PC-9 (cell line): ENCODE measurements at places on chromosomes 2 and 18. TPM values are rescaled to one million over a fixed set of nuclear protein-coding genes. Genes with fewer than 3 reads are reported as not detected.
A peak's percentile ranks its signal among the peaks of the same experiment; 100 is the strongest.

- DNase-seq: no peak
- no peaks in the 10 kb centered on the region for H3K27me3 ChIP-seq
- H3K4me3 ChIP-seq: no peak overlapping the region
- no peak overlapping the region for H3K27ac ChIP-seq
Observed at GRCh38 chr2:170024721-170025120, 153.2 kb upstream of the MYO3B start.

The NEURL3 gene
- 0.48 and 0.63 TPM in 2 replicates for total RNA-seq

DNA sequence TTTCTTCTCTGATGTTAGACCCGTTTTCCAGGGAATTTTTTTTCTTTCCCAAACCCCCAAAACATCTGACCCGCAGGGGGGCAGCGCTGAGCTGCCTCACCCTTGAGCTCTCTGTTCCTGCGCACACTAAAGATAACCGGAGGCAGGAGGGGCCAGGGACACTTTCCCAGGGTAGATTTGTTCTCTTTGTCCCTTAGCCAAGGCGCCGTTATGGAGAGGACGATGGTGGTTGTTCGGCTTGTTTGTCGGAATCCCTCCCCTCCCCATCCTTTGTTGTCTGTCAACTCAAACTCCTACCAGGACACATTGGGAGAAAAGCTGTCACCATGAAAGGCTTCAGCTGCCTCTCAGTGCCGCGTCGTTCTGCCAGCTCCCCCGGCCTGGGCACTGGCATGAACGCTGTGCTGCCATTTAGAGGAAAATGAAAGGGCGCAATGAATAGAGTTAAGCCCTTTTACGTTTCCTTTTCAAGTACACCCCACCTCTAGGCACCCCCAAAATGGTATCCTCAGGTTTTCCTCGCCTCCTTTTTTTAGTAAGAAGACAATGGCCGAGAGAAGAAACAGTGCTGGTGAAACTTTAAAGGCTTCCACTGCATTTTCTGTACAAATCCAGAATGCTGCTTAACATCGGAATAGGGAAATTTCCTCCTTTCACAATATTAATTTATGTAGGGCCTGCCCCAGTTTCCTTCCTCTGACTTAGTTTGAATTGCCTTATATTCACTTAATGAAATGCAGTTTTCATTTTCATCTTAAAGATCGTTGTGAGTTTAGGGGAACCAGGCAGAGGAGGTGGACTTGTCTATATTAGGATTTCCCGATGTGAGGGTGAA is 62.1 kb downstream of the RND3 start:
- H3K27ac ChIP-seq: no peak overlapping the region
- no peak overlapping the region for H3K4me3 ChIP-seq
- no peak for DNase-seq
- H3K27me3 ChIP-seq: no peaks in the 10 kb centered on the region

DNA sequence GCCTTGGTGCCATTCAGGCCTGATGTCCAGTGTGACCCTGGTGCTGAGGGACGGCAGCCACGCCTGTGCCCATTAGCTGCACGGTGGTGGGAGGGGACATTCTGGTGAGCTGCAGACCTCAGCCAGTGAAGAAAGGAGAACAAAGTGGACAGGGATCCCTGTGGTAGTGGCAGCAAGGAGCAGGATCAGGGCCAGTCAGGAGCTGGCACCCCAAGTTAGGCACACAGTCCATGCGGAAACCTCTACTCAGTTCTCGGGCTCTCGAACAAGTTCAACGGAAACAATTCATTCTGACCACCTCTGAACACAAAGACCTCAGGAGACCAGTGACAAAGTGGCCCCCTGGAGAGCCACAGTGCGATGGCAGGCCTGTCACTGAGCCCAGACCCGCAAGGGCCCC is 30.1 kb downstream of the COA5 start:
- no peaks in the 10 kb centered on the region for H3K4me1 ChIP-seq
- H3K36me3 ChIP-seq: no peaks in the 10 kb centered on the region
- H3K27me3 ChIP-seq: no peaks in the 10 kb centered on the region
- DNase-seq: no peak
- no peak overlapping the region for H3K27ac ChIP-seq

GRCh38 chr2:236955521-236956030 is 130.1 kb upstream of the COPS8 start:
- H3K27me3 ChIP-seq: peaks cover 37% of the 10 kb centered on the region
- no peak overlapping the region for H3K27ac ChIP-seq
- H3K4me3 ChIP-seq: no peak overlapping the region
- no peaks in the 10 kb centered on the region for H3K36me3 ChIP-seq
- DNase-seq: no peak

DNA sequence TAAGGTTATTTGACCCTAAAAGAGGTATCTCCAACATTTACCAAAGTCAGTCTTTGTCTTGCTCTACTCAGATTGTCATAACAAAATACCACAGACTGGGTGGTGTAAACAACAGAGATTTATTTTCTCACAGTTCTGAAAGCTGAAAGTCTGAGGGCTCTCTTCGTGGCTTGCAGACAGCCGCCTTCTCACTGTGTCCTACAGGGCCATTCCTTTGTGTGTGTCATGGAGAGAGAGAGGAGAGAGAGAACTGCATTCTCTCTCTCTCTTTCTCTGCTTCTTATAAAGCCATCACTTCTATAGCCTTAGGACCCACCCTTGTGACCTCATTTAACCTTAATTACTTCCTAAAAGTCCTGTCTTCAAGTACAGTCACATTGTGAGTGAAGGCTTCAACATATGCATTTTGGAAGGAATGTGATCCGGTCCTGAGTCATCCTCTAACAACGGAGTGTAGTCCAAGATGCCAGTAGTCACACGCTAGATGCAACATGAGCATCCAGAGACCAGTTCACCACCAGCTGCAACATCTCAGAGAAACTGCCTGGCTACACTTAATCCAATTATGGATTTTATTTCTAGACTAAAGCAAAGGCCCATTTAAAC is 130.2 kb downstream of the CD226 start:
- H3K4me3 ChIP-seq: no peak overlapping the region
- no peak overlapping the region for H3K27ac ChIP-seq
- no peaks in the 10 kb centered on the region for H3K27me3 ChIP-seq
- DNase-seq: no peak
- H3K4me1 ChIP-seq: no peaks in the 10 kb centered on the region

- peaks cover 49% of the 10 kb centered on the region for H3K4me1 ChIP-seq
- peak; percentile 30 for DNase-seq
- H3K4me3 ChIP-seq: no peak overlapping the region
- no peaks in the 10 kb centered on the region for H3K27me3 ChIP-seq
- peaks cover 7% of the 10 kb centered on the region for H3K36me3 ChIP-seq
Observed at GRCh38 chr2:10400568-10400977, 47.6 kb downstream of the ODC1 start.

The APOB gene
- not detected in 2 replicates for total RNA-seq

GRCh38 chr2:218806346-218806978 is 24.5 kb downstream of the CYP27A1 start:
- peak; percentile 88 for DNase-seq
- H3K4me1 ChIP-seq: peaks cover 20% of the 10 kb centered on the region
- H3K36me3 ChIP-seq: no peaks in the 10 kb centered on the region
- peak overlapping the region; percentile 68 for H3K27ac ChIP-seq
- no peaks in the 10 kb centered on the region for H3K27me3 ChIP-seq

DNA sequence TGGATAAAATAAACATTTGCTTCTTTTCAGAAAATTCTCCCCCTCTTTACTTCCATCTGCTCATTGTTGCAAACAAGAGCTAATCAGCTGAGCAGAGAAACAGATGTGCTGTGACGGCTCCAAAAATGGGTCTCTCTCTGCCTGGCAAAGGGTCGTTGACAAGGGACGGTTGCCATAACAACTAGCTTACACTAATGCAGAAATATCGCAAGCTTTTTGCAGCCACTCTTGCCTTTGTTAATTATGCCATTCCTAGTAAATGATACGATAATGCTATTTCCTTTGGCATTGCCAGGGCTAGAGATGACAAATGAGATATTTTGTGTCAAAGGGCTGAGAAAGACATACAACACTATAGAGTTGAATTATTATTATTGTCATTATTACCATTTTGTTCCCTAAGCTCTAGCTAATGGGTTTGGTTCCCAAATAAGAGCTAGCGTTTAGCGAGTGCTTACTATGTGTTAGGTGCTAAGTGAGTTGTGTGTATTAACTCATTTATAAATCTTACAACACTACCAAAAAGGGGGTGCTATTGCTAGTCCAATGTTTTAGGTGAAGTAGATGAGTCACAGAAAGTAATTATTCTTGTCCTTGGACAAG is 46.8 kb downstream of the MYO3B start:
- DNase-seq: no peak
- H3K27me3 ChIP-seq: no peaks in the 10 kb centered on the region
- no peaks in the 10 kb centered on the region for H3K36me3 ChIP-seq
- H3K4me1 ChIP-seq: 0 out of 2 replicates have a peak, but pooled peaks cover 4% of the 10 kb centered on the region
- H3K4me3 ChIP-seq: no peak overlapping the region
- no peak overlapping the region for H3K27ac ChIP-seq

The CNTNAP5 gene
- not detected in 2 replicates for total RNA-seq

DNA sequence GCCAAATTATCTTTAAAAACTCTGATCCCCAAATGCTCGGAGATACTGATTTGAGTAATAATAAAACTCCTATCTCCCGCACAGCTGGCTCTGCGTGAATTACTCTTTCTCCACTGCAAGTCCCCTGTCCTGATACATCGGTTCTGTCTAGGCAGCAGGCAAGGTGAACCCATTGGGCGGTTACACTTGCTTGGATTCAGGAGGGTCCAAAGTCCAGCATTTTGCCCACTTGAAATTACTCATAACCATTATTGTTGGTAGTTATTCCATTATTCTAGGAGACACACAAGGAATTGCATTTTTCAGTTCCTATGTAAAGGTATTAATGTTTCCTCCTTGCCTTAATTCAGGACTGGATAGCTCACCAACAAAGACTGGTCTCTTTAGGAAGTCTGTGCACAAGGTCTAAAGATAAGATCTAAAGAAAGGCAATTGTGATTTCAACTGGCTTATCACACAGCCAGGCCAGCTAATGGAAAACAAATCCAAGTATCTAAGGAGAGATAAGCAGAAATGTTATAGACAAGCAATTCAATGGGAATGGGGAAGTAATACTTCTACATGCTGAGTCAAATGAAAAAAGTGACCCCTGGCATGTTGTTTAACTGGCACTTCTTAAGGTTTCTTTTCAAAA is 23.2 kb upstream of the NPC1 start:
- H3K27me3 ChIP-seq: no peaks in the 10 kb centered on the region
- no peaks in the 10 kb centered on the region for H3K36me3 ChIP-seq
- no peak overlapping the region for H3K4me3 ChIP-seq
- DNase-seq: peak; percentile 86
- H3K27ac ChIP-seq: no peak overlapping the region

- no peak overlapping the region for H3K27ac ChIP-seq
- H3K27me3 ChIP-seq: peaks cover 76% of the 10 kb centered on the region
- no peak for DNase-seq
- H3K4me3 ChIP-seq: no peak overlapping the region
- H3K36me3 ChIP-seq: no peaks in the 10 kb centered on the region
Observed at GRCh38 chr2:29353403-29353991, 238.3 kb downstream of the CLIP4 start.

The DQX1 gene
- total RNA-seq: 1.3 and 1.7 TPM in 2 replicates

DNA sequence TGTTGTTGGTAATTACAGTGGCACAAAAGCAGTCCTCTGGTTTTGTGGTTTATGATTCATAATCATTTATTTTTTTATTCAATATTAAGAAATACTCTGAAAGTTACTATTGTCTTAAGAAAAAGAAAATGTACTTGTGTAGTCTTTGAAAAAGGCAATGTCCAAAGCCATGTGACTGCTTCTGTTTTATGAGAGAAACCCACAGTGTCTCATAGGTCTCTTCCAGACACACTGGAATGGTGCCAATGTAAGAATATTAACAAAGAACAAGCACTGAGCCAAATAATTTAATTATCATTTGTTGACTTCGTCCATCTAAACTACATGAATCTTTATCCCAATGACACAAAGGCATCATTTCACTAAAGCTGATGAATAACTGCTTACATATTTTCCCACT is 62.5 kb downstream of the RPRM start:
- DNase-seq: no peak
- no peaks in the 10 kb centered on the region for H3K27me3 ChIP-seq
- H3K4me1 ChIP-seq: no peaks in the 10 kb centered on the region
- no peaks in the 10 kb centered on the region for H3K36me3 ChIP-seq

The SULT1C3 gene
- not detected in 2 replicates for total RNA-seq

DNA sequence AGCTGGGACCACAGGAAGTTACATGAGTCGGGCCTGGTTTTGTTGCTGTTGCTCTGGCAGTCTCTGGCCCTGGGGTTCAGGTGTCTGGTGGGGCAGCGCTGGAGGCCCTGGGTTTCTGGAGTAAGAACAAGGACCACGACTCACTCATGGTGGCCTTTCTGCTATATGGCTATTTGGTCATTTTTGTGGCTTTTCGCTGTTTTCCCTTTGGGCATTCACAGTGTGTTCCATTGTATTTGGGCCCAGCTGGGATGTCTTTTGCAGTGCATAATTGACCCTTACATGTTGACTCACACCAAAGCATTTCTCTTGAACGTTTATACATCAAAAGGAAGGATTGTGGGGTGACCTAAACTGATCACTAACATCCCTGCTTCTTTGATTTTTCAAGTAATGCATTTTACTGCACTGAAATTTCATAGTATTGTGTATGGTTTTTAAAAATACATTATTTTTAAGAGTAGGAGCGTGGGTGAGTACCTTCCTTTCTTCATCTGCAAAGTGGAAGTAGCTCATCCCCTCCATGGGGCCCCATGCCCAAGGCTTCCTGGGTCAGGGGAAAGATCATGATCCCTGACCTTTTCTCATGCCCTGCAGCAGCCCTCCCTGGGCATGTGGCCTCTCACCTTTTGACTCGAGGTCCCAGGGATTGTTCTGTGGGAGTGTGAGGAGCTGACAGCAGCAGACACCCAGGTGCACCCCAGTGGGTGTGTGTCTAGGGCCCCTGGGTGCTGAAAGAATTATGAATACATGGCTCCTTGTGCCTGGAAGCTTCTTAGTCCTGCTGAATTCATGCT is 225.5 kb downstream of the AGAP1 start:
- no peaks in the 10 kb centered on the region for H3K27me3 ChIP-seq
- H3K36me3 ChIP-seq: no peaks in the 10 kb centered on the region
- no peak overlapping the region for H3K27ac ChIP-seq

GRCh38 chr2:207830778-207831438 is 61.2 kb upstream of the FZD5 start:
- no peak overlapping the region for H3K4me3 ChIP-seq
- peaks cover 25% of the 10 kb centered on the region for H3K4me1 ChIP-seq
- no peaks in the 10 kb centered on the region for H3K36me3 ChIP-seq
- H3K27ac ChIP-seq: no peak overlapping the region
- no peaks in the 10 kb centered on the region for H3K27me3 ChIP-seq

The TBR1 gene
- total RNA-seq: not detected in 2 replicates

DNA sequence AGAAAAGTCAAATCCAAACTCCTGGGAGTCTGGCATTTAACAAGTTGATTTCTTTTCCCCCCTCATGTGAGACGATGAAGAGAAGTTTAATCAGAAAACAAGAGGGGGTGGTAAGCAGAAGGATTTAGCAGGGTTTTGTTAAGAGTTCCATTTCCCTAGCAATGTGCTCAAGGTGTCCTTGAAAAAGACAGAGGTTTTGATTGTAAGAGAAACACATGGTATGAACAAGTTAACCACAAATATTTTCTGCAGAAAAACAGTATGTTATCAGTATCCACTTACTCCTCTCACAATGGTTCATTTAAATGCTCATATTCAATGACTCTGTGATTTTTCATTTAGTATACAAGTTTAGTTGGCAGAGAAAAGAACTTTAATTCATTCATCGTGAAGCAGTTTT is 26.8 kb downstream of the LAMA1 start:
- no peaks in the 10 kb centered on the region for H3K36me3 ChIP-seq
- no peak overlapping the region for H3K4me3 ChIP-seq
- H3K27ac ChIP-seq: no peak overlapping the region
- DNase-seq: no peak
- peaks cover 88% of the 10 kb centered on the region for H3K27me3 ChIP-seq
